Left renal pelvis (tissue), 4 donors: ENCODE measurements at places on chromosomes 6 and 20.

- DNase-seq, result no peak
Measured at GRCh38 chr6:47168180-47168579, 126.0 kb upstream of the ADGRF1 start.

- no peak for DNase-seq
Measured at GRCh38 chr6:136525586-136526195, 24.5 kb downstream of the MAP7 start.

DNA sequence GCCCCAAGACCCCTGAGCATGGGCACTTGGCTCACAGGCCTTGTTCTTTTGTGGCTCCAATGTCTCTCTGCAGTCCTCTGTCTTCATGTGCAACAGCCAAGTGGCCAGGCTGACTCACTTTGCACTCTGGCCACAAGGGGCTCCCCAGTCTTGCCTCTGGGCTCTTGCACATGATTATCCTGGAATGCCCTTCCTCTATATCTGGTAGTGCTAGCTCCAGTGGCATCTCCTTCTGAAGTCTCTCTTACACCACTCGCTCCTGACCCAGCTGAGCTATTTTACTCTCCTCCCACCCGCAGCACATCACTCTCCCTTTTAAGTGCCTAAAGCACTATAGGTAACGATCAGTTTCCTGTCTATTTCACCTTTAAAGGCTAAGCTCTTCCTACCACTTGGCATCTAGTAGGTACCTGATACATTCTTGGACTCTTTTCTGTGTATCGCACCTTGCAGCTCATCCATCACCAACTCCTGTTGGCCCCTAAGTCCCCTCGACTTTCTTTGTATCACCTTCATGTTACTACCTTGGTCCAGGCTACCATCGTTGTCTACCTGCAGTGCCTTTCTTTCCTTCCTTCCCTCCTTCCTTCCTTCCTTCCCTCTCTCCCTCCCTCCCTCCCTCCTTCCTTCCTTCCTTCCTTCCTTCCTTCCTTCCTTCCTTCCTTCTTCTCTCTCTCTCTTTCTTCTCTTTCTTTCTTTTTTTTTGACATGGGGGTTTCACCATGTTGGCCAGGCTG lies 211.9 kb upstream of the RNF24 start:
- no peak for DNase-seq

DNA sequence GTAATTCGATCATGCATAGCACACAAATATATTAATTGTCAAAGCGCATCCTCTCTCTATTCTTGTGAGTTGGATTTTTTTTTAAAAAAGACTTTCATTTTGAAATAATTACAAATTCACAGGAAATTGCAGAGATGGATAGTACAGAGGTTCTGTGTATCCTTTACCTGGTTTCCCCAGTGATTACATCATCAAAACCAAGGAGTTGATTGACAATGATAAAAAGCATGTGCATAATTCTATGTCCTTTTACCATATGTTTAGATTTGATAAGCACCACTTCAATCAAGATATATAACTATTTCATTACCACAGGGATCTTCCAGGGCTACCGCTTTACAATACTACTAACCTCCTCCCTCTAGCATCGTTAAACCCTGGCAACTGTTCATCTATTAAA lies 40.2 kb downstream of the CCN2 start:
- DNase-seq, result no peak

GRCh38 chr20:22577515-22578220 lies 6.7 kb downstream of the FOXA2 start:
- DNase-seq, result no peak

- no peak for DNase-seq
Measured at GRCh38 chr6:19705606-19706005, 131.6 kb upstream of the ID4 start.

- DNase-seq, result no peak
Measured at GRCh38 chr20:7608250-7608649, 332.0 kb downstream of the HAO1 start.

DNA sequence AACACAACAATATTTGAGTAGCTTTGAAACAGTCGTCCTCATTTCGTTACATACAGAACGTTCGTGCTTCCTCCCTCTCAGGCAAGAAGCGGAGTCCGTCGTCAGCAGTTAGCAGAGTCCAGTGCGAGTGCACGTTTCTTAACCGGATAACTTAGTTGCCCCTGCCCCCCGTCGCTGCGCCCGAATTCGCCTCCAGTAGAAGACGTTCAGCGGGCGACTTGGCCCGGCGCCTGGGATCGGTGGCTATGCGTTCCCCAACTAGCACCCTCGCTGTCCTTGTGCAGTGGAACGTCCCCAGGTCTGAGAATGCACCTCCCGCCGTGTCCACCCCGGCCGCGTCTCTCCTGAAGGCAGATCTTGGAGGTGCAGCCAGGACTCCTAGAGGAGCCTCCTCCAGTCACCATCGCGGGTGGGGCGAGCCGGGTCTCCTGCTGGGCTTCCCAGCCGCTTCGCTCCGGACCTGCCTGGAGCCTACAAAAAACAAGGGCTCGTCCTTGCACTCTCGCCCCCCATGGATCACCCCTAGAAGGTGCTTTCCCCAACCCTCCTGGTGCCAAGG lies 910 bp upstream of the PCSK2 start:
- DNase-seq, result no peak

GRCh38 chr6:16551466-16551865 lies 209.8 kb downstream of the ATXN1 start:
- no peak for DNase-seq

DNA sequence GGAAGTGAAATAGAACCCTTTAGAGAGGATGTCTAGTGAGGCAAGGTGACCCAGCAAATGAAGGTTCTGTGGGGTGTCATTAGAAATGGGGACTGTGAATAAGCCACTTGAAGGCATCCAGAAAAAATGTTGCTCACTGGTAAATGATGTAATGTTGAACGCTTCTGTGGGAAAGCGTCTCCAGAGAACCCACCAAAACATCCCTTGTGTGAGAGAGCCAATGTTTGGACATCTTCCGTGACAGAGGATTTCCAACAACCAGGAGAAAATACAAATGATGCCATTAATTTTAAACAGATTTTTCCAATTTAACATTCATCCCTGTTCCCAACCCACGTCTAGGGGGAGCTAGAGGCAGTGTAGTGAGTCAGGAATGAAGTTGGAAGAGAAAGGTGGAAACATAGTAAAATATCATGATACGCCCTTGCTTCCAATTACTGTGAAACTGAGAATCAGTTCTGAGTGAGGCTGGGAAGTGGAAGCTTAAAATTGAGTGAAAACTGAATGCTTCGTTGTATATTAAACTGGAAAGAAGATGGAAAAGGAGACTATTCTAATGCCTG lies 584.2 kb downstream of the CD109 start:
- DNase-seq, result no peak

- DNase-seq, result no peak
Measured at GRCh38 chr6:157585274-157586087, 204.5 kb downstream of the ZDHHC14 start.

DNA sequence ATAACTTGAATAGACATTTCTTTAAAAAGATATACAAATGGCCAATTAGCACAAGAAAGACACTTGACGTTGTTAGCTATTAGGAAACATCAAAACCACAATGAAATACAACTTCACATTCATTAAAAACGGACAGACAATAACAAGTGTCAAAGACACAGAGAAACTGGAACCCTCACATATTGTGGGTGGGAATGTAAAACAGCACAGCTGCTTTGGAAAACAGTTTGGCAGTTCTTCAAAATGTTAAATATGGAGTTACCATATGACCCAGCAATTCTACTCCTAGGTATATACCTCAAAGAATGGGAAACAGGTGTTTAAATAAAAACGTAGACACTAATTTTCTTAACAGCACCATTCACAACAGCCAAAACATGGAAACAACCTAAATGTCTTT lies 100.5 kb upstream of the SLC22A23 start:
- no peak for DNase-seq

DNA sequence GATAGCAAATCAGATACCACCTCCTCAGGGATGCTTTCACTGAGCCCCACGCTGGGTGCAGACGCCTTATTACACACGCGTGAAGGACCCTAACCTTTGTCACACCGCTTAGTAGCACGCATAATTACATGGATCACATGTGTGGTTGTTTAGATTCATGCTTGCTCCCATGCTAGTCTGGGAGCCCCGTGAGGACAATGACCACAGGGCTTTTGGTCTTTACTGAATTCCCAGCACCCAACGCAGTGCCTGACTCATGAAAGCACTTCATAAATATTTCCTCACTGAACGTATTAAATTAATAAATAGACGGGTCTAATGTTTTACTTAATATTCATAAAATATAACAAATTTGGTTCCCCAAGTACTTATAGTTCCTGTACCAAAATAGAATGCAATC lies 132.5 kb downstream of the ALDH8A1 start:
- no peak for DNase-seq

- no peak for DNase-seq
Measured at GRCh38 chr20:36496707-36497669, 44.3 kb upstream of the MYL9 start.

DNA sequence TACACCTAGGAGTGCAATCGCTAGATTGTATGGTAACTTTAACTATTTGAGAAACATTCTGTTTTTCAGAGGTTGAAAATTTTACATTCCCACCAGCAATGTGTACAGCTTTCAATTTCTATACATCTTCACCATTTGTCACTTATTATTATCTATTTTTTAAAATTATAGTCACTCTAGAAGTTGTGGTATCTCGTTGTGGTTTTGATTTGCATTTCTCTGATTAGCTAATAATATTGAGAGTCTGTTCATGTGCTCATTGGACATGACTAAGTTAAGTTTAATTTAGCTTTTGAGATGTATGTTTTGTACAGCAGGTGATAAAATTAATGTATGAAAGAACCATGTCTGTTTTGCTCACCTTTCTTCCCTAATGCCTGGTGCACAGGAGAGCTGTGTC lies 34.8 kb upstream of the PLCB1 start:
- DNase-seq, result no peak

DNA sequence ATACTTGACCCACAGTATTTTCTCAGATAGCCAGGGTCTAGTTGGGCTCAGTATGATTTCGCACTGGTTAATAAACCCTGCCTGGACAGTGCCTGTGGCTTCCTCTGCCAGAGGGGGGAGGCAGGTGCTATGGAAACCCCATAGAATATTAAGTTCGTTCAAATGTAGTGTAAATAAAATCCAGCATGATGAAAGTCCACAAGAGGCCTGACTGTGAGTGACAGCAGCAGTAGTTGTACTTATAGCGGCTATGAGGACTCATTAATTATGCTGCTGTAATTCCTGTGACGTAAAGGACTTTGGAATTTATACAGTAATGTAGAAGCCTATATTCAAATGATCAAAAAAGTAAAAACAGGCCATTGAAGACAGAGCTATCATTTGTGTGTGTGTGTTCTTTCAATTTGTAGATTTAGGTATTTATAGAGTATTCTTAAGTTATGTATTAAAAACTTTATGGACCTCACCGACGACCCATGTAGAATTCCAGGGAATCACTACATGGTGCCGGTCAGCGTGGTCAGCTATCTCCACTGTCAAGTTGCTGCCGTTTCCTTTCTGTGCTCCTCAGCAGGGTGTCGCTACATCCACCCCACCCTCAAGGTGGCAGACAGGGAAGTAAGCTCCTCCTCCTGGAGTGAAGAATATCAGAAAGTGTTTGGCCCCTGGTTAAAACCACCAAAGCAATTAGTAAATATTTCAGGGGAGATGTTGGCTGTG lies 10.0 kb downstream of the PYGB start:
- no peak for DNase-seq

GRCh38 chr6:145187491-145188206 lies 547.7 kb downstream of the EPM2A start:
- no peak for DNase-seq

DNA sequence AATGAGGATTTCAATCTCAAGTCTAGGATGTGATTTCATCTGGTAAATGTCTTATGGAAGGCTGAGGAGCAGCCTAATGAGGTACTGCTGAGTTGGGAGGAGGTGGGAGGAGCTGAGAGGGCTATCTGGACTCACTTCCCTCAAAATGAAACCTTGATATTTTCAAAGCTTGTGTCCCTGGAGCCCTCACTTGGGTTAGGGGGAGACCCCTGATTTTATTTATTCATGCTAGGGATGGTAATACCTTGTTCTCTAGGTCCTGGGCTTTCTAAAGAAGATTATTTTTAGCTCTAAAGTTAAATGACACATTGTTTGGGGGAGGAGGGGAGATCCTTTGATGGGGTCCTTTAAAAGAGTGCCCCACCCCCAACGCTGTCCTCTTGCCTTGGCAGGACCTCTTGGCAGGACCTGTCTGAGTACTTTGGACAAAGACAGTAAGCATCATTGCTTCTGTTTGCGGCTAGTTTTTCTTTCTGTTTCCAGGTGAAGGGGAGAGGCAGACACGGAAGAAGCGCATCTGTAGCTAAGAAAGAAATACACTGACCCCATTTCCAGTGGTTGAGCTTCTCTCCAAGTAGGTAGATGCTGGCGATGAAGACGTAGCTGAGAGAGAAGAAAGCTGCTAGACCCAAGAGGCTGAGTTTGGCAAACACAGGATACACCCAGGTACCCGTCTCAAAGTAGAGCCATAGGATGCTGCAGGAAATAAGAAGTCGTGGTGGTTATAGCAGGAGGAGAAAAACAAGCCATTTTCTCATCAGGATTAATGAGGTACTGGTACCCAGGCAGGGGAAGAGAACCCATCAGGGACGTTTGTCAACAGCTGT lies 55.6 kb downstream of the ADTRP start:
- DNase-seq, result no peak

- no peak for DNase-seq
Measured at GRCh38 chr6:4941782-4942672, 61.8 kb downstream of the RPP40 start.

GRCh38 chr6:128519931-128520435 lies 416 bp downstream of the PTPRK start:
- peak; percentile 59 for DNase-seq

- no peak for DNase-seq
Measured at GRCh38 chr20:16189371-16189770, 383.9 kb downstream of the KIF16B start.

DNA sequence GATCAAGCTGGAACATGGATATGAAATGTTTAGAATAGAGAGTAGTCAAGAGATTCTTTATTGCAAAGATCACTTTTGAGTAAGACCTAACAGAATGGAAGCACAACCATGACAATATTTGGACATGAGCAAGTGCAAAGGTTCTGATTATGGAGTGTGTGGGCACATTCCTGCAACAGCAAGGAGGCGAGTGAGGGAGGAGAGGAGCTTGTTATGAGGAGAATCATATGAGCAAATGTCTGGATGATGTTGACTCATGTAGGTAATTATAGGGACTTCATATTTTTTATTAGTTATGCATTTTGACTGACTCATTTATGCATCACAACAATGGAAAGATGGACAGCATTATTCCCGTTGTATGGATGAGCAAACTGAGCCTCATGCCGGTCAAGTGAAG lies 100.8 kb upstream of the SLC35B3 start:
- no peak for DNase-seq

GRCh38 chr20:361561-361960 lies 14.7 kb downstream of the NRSN2 start:
- DNase-seq, result no peak

GRCh38 chr6:99187429-99187828 lies 162.0 kb downstream of the FAXC start:
- no peak for DNase-seq

GRCh38 chr6:21132856-21133838 lies 460.4 kb upstream of the SOX4 start:
- DNase-seq, result no peak

GRCh38 chr20:44532981-44533331 lies 11.1 kb upstream of the SERINC3 start:
- no peak for DNase-seq
